ENCODE measurements at places on chromosomes 5 and 9.

GRCh38 chr9:133939845-133940244 lies 52.3 kb downstream of the VAV2 start:
- no peak for DNase-seq

- no peak for DNase-seq
Measured at GRCh38 chr5:126972062-126972895, 58.1 kb downstream of the MARCHF3 start.

DNA sequence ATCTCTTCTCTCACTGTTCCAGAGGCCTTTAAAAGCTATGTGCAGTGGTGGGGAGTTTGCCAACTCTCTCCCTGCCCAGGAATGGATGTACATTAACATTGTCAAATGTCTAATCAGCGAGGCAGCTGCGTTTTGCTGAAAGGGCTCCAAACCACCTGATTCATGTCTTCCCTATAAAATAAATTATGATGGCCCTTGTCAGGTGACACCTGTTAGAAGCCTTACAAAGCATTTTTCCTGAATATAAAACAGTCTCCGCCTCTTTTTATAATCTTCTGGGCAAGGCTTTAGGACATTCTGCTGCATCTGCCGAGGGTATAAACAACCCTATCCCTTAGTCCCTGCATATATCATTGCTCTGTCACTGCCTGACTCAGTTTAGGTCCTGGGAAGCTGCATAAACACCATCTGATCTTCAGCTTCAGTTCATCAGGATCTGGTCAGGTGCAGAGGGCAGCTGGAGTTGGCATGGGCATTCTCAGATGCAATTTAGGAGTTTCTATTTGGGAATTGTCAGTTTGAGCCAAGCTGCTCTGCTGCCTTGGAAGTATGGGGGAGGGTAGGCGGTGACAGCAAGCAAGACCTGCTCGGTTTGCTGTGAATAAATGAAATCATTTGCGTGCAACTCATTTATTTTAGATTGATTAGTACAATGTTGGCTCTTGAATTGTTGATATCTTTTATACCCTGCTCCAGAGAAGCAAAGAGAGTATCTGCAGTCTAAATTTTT lies 103.5 kb downstream of the ACER2 start:
- no peak for DNase-seq

DNA sequence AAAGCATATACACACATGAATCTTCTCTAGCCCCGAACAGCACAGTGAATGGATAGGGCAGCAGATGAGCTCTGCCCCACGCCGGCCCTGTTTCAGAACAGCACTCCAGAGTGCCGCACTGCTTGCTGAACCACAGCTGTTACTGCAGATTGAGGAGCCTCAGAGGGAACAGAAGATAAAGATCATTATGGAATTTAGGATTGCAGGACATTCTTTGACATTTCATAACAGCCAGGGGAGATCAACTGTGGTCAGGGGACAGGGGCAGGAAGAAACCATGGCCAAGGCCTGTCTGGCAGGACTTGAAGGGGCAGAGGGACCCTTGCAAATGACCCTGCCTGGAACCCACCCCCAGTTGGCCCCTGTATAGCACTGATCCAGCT lies 20.6 kb downstream of the IRF1 start:
- no peak for DNase-seq

GRCh38 chr5:148730270-148730669 lies 75.9 kb upstream of the HTR4 start:
- DNase-seq: no peak

DNA sequence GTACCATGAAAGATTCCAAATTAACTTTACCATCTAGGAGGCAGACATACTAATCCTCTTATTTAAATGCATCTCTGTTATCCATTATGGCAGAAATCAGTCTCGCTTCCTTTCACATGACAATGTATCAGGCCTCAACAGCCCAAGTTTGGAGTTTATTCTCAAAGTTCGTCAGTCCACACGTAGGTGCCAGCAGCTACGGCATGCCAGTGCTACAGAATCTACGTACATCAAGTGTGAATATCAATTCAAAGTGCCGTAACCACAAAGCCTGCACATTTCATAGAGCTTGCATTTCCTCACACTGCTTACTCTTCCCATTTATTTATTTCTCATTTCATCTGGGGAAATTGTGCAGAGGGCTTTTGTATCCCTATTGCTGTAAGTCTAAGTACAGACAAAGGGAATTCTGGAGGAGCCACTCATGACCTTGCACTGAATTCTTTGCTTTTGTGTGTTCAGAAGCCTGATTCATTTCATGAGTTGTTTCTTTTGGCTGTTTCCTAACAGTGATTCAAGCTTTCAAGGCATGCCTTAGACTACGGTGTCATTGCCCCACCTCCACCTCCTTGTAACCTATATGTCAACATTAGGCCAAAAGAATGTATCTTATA lies 10.0 kb downstream of the ENC1 start:
- no peak for DNase-seq

DNA sequence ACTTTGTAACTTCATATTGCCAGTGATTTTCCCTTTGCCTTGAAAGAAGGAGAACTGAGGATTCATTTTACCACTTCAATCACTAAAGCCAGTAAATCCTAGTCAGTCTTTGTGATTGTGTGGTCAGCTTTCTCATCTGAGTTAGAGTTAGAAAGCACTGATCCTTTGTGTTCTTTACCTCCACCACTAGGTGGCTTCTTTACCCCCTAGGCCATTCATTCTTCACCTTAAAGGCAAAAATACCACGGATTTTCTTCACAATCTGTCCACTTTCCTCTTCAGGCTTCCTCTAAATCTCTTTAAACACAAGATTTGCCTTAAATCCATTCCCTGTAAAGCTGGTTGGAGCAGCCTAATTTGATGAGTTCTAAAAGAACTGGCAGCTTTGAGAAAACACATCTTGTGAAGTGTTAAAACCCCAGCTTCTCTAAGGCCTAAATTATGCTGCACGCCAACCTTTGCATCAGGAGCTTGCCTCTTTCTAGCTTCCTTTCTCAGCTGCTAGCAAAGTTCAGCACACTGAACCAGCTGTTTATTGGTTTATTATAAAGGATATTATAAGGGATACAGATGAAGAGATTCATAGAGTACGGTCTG lies 20.4 kb downstream of the BDP1 start:
- peak; percentile 80 for DNase-seq

GRCh38 chr9:84139296-84140070 lies 158.9 kb downstream of the RMI1 start:
- DNase-seq: no peak

DNA sequence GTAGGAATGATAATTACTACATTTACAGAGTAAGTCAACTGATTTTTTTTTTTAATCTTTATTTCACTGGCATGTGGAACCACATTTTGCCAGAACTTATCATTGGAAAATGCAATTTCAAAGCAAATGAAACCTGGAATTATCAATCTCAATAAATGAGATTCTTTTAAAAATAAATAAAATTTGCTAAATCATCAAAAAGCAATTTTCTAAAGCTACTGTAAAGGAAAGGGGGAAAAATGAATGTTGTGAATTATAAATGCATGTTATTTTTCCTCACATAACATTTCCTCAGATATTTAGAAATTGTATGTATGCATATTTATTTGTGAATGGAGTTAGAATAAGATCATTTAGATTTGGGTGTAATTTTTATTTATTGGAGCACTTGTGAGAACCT lies 89.9 kb upstream of the GRHPR start:
- no peak for DNase-seq

DNA sequence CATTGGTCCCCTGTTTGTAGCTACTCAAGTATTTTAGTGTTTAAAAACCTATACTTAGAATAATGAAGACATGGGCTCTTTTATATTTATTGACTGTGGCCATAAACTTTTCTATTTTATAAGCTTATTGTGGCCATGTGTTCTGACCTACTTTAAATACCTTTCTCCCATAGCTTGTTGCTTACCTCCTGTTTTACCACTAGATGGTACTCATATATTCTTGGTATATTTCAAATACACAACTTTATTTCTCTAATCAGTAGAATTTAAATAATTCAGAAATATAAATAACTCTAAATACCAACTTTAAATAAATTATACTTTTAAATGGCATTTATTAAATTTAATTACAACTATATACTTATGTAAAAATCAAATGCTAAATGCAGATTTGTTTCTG lies 498.0 kb downstream of the PRDM9 start:
- DNase-seq: no peak

DNA sequence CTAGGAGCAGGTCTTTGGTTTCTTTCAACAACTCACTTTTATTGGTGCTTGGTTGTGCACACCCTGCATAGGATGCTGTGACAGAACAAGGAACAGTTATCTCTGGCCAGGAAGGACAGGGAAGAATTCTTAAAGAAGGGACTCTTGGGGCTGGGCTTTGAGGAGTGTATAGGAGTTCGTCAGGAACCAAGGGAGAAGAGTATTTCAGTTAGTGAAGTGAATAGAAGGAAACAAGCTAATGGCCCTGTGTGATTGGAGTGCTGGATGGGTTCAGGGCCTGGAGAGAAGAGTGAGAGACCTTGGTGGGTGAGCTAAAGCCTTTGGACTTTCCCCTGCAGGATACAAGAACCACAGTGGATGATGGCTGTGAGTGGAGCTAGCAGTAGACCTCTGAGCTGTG lies 32.2 kb downstream of the DAB2IP start:
- no peak for DNase-seq

GRCh38 chr9:137789295-137789895 lies 88.2 kb upstream of the CACNA1B start:
- DNase-seq: no peak

- DNase-seq: no peak
Measured at GRCh38 chr5:3741374-3741770, 145.7 kb downstream of the IRX1 start.

DNA sequence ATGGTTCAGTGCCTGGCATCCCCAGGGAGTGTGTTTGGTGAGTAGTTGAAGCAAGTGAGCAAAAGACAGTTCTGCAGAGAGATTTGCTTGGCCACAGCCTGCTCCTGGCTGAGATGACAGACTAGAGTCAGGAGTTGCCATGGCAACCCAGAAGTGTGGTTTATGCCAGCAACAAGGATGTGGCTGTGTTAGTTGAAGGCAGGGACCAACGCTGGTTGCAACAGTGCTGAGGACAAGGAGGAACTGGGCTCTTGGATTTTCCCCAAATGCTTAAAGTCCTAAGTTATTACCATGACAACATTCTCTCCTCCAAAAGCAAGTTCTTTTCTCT lies 2.7 kb downstream of the NXNL2 start:
- peak; percentile 57 for DNase-seq

GRCh38 chr5:116004248-116004647 lies 28.0 kb upstream of the ARL14EPL start:
- no peak for DNase-seq

- DNase-seq: no peak
Measured at GRCh38 chr5:41932770-41933169, 7.7 kb downstream of the FBXO4 start.

DNA sequence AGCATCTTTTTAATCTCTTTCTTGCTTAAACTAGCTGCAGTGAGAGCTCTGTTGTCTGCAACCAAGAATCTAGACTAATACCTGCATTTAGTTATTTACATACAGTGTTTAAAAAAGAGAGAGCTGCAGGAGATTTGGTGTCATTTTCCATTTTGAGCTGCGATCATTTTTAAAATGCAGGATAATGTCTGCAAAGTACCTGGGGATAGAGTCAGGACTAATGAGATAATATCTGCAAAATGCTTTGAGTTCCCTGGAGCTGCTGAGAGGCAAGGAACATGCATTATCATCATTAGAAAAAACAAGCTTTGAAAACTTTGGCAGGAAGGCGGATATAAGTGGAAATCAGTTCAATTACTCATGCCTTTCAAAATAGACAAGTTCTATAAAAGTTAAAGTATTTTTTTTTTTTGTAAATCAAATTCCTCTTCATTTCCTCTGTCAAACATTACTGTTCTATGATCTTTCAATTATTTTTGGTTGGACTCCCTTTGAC lies 21.8 kb upstream of the ANKRD33B start:
- no peak for DNase-seq

- DNase-seq: no peak
Measured at GRCh38 chr5:122439645-122440044, 127.6 kb downstream of the SNCAIP start.

DNA sequence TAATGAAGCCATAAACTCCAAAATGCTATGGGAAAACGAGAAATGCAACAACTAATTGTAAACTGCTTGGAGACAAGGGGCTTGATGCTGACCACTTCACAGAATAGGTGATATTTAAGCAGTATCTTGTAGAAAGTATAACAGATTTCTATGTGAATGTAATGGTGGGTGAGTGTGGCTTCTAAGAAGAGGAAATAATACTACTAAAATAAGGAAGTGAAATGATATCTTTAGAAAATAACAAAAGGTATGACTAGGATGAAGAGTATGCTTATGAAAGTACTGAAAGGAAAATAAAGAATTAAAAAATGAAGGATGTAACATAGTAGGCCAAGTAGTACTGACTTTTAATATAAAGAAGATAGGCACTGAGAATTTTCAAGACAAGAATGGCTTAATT lies 94.2 kb downstream of the AGTPBP1 start:
- DNase-seq: no peak

DNA sequence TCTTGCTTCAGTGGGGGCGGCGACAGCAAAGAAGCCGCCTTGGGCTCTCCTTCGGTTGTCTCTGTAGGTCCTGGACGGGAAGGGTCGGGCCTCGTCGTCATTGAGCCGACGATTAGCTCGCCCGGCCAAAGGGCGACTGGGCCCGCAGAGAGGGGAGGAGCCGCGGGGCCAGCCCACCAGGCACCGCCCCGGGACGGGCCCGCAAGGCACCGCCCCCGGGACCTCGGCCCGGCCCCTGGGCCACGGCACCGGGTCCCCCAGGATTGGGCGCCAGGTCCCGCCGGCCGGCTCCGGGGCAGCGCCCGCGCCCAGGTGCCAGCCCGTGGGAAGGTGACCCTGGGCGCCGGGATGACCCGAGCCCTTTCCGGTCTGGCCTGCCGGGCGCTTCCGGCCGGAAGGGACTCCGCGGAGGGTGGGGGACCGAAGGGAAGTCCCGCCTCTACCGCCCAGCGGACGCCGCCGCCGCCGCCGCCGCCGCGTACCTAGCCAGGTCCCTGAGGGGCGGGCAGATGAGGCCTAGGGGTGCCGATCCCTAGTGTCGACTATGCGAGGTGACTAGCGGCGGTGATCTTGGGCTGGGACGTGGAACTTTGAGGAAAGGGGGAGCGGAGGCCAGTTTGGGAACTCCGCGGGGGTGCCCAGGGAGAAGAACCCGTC lies at the start of the genes GBA2 and RGP1:
GBA2 (minus strand) TSS at position 371 of the 657 bp plus-strand sequence. CDS start 524 bp downstream, outside the sequence.
RGP1 (plus strand) TSS at position 430 of the 657 bp plus-strand sequence. CDS start 469 bp downstream, outside the sequence.
- peak; percentile 89 for DNase-seq

DNA sequence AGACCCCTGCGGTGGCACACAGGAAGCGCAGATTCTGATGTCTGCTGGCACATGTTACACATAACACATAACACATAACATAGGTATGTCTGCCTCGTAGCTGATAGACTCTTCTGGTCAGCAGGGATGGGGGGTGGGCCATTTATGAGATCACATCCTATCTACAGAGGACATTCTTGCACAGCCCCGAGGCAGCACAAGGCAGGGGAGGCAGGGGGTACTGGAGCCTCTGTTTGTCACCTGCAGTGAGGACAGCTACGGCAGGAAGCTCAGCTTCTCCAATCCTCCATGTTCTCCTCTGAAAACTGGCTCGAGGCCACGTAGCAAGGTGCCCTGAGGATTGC lies 16.7 kb upstream of the MED10 start:
- no peak for DNase-seq

Data from neural progenitor cell (in vitro differentiated cells).